Hematopoietic multipotent progenitor cell treated with erythropoietin and hydrocortisone succinate and interleukin-3 and kit ligand, for 17 days (in vitro differentiated cells): ENCODE measurements at places on chromosomes 4 and X.

DNA sequence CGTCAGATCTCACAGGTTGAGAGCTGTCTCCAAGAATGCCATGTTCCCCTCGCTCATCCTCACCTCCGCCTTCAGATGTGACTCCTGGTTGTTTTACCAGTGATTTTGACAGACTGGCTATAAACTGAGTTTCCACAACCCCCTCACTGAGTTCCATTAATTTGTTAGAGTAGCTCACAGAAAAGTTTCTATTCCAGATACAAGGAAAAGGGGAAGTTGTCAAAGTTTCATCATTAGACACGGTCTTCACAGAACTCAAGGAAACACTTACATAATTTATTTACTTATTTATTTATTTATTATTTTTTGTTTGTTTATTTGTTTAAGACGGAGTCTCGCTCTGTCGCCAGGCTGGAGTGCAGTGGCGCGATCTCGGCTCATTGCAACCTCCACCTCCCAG, 55.7 kb upstream of the IQSEC2 start:
- no peak for DNase-seq

- no peak for DNase-seq
Observed at GRCh38 chrX:94435799-94436198, 761.8 kb downstream of the FAM133A start.

- no peak for DNase-seq
Observed at GRCh38 chr4:33060674-33061542, 2340.7 kb downstream of the PCDH7 start.

- DNase-seq, result no peak
Observed at GRCh38 chrX:9935436-9935835, 31.7 kb upstream of the CLDN34 start.

- no peak for DNase-seq
Observed at GRCh38 chr4:156829201-156829873, 142.3 kb downstream of the PDGFC start.
